Right renal pelvis (tissue), 4 donors: ENCODE measurements at places on chromosomes 7 and 10. TPM values are rescaled to one million over a fixed set of nuclear protein-coding genes. Genes with fewer than 3 reads are reported as not detected.

- no peak for DNase-seq
These were observed 13.3 kb downstream of the MAP3K8 start for GRCh38 chr10:30447125-30447799.

DNA sequence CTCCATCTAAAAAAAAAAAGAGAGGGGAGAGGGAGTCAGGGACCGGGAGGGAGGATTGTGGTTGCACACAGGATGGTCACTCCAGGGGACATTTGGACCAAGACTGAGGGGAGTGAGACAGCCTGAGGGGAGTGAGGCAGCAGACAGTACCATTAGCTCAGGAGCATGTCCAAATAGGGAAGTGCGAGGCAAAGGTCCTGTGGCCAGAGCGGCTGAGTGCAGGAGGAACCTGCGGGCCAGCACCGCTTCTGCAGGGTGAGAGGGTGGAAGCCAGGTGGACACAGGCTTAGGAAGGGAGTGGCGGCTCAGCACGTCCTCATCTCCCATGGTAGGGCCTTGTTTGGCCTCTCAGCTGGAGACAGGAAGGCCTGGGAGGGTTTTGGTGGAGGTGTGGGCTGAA lies 48.9 kb upstream of the PFKFB3 start:
- no peak for DNase-seq

- DNase-seq, result peak; percentile 80
These were observed at the start of gene ST7 for GRCh38 chr7:116953372-116953905. Gene ST7, plus strand, starts transcription at chr7:116953501. Its CDS starts 40 bp downstream, at chr7:116953541.

DNA sequence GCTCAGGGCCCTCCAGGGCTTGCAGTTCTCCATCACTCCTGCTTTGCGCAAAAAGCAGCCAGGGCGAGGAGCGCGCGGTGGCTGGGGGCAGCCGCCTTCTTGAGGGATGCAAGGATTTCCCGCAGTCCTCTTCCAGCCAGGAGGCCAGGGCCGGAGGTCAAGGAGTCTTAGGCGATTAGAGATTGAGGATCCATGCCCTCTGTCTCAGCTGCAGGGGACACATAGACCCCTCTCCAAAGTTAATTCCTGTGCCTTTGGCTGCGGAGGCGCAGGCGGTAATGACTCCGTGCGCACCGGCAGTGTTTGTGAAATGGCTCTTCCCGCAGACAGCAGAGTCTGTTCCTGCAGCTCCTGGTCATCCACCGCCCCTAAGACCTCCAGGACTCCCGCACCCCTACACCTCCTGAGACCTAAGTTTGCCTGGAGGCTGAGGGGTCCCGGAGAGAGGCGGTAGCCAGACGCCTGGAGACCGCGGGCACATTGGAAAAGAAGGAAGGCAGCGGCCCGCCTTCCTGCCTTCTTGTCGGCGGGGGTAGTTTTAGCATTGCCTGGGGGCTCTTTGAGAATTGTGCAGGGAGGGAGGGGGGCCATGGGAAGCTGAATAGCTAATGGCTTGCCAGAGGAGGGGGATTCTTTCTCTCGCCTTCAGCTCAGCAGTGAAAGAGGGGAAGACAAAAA lies 3.3 kb upstream of the NEUROG3 start:
- no peak for DNase-seq

GRCh38 chr10:18868919-18869318 lies 179.7 kb upstream of the MALRD1 start:
- no peak for DNase-seq

DNA sequence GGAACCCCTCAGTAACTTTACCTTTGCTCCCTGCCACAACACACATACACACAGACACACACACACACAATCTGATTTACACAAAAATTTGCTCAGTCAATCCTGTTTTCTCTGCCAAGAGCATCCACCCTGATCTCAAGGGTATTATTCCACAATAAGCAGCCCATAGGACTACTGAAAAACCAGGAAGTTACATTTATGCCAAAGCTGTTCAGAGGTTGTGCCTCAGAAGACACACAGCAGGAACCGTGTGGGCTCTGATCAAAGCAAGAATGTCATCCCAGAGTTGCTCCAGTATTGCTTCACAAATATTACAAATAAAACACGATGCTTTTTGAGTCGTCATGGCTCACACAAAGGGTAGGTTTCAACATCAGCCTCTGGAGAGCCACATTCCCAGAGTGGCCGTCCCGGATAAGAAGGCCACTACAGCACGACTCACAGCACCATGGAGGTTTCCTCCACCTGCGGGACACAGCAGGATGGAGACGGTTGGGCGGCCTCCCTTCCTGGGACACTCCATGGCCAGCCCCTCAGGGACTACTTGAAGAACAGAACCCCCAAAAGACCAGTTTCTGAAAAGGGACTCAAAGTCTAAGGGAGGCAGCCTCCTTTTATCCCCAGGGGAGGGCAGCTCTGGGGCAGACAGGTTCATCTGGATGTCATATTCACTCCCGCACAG lies 1.6 kb downstream of the AIFM2 start:
- no peak for DNase-seq

DNA sequence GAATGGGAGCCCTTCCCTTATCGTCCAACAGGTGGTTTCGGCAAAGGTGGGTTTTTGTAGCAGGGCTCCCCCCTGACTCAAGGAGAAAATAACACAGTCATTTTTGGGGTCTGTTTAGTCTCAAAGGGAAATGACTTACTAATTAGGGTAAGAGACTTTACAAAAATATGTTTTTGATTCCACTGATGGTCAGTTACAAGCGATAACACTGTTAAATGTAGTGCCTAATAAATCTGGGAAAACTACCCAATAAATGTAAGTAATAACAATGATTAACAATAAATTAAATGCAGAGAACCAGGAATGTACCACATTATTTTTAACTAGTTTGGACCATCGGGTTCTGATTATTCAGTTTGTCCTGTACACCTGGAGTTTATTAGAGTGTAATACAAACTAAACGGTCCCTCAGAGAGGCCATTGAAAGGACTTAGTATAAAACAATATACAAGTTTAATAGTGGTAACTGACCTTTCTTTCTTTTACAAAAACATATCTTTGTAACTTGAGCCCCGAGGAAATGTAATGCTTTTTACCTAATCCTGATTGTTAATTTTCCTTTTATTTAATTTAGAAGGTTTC lies 216.2 kb upstream of the HABP2 start:
- DNase-seq, result no peak

GRCh38 chr7:25069900-25070443 lies 55.1 kb downstream of the CYCS start:
- DNase-seq, result peak; percentile 68

GRCh38 chr10:100359529-100360150 lies 12.6 kb downstream of the SCD start:
- DNase-seq, result no peak

- DNase-seq, result no peak
These were observed 12.0 kb upstream of the AGR2 start for GRCh38 chr7:16816824-16817223.

DNA sequence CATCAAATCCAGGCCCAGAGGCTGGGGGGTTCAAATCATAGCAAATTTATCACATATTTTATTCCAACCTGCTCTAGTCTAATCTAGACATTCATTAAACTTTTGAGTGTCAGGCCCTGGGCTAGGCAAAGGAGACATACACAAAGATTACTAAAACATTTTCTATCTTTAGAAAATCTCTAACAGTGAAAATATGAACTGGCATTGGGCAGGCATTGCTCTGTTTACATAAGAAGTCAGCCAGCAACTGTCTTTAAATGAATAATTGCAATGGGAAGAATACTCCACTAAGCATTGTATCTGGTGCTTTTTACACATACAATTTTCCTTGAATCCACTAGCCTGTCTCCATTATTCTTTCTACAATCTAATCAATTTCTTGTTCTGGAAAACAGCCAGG lies 222.5 kb upstream of the LRRN3 start:
- DNase-seq, result no peak

DNA sequence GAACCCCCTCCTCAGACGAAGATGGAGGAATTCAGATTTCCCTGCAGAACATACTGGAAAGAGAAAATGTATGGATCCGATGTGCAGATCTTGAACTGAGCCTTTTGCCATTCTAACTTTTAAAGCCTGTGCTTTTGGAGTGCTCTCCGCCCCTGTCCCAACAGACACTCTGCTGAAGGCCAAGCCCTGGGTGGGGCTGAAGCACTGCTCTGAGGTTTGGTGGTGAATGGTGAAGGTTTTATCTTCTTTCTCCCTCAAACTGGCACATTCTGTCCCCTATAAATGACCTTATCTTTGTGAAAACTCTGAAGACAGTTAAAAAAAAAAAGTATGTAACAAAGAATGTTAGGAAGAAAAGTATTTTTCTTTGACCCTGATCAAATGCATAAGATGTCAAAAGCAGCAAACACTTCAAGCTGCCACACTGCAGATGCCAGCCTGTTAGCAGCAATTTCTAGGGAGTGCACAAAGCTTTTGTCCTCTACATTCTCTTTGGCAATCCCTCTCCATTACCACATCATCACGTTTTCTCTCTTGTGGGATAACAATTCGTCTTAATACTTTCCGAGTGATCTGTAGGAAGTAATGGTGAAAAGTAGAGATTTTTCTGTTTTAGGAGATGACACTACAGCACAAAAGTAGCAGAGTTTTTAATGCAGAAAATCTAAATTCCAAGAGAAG lies 137.3 kb upstream of the CCDC6 start:
- DNase-seq, result no peak

- DNase-seq, result no peak
These were observed 1.5 kb downstream of the CARD11 start for GRCh38 chr7:3041986-3042675.

GRCh38 chr7:133959505-133959904 lies 167.6 kb upstream of the LRGUK start:
- DNase-seq, result no peak

MYOZ1 gene
- 5.5 TPM for polyA plus RNA-seq

IRF5 gene
- 14.6 TPM for polyA plus RNA-seq

CLCN1 gene
- 0.17 TPM for polyA plus RNA-seq

MMD2 gene
- polyA plus RNA-seq, result 0.11 TPM

NIPSNAP2 gene
- polyA plus RNA-seq, result 119 TPM

SPDYE6 gene
- 2.4 TPM for polyA plus RNA-seq

WEE2 gene
- polyA plus RNA-seq, result 0.29 TPM

ZNF804B gene
- polyA plus RNA-seq, result 0.35 TPM
